ENCODE measurements at places on chromosomes 1 and 21.

GRCh38 chr1:203505526-203506204, 11.7 kb downstream of the OPTC start:
- no peak for DNase-seq

DNA sequence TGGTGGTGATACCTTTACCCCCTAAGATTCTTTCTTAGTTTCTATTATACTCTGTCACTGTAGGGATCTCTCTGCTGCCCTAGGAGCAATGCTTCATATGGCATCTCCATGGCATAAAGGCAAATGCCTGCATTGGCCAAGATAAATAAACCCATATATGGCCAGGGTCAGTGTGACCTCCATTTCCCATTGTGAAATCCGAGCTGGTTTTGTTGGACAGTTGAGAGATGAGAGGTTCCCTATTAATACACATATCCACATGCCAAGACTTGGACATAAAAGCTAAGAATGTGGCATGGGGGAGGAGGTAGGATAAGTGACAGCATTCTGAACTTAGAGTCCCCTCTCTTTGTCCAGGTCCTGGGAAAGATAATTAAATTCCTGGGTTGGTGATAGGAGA, 1.4 kb downstream of the TPM3 start:
- peak; percentile 42 for DNase-seq

GRCh38 chr1:111085676-111086075, 54.2 kb downstream of the DRAM2 start:
- DNase-seq = no peak

GRCh38 chr1:154609398-154610380, 1.7 kb upstream of the ADAR start:
- no peak for DNase-seq

GRCh38 chr1:92964998-92965397, 3.7 kb upstream of the DIPK1A start:
- DNase-seq = no peak

DNA sequence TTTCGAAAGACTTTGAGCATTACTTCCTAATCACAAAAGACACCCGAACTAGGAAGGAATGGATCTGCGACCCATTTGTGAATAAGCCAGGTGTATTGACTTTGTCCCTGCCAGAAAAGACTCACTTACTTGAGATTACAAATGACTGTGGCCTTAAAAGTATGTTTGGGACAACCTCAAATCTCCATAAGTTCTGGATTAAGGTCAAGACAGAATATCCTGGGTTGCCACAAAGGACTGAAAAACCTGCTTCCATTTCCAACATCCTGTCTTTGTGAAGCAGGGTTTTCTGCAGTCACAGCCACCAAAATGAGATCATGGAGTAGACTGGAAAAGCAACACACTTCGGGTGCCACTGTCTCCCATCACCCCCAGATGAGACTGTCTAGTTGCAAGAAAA, 537.4 kb upstream of the ZRANB2 start:
- no peak for DNase-seq

GRCh38 chr1:223524930-223525451, 131.8 kb downstream of the CCDC185 start:
- DNase-seq = no peak

DNA sequence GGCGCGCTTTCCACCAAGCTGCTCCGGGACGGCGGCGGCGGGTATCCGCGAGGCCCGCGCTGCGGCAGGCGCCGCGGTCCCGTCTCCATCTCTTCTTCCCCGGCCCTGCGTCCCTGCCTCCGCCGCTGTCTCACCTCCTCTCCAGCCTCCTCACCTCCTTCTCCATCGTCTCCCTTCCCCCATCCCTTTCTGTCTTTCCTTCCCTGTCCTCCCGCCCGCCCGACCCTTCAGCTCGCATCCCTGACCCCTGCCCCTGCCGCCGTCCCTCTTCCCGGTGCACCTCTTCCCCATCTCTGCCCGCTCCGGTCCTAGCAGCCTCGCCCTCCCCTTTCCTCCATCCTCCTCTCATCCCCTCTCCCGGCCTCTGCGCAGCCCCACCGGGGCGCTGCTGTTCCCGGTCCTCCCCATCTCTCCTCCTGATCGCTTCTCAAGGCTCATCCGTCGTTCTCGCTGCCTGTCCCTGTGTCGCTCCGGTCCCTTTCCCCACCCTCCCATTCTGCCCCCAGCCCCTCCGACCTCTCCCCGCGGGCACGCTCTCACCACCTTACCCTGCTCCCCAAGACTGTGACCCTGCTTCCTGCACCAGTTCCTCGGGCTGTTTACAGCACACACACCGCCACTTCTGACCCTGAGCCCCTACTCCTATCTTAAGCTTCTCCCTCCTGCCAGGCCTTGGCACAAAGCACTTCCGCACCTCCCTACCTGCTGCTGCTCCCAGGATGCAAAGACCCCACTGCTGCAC, 760 bp upstream of the NPHP4 start:
- DNase-seq = no peak

DNA sequence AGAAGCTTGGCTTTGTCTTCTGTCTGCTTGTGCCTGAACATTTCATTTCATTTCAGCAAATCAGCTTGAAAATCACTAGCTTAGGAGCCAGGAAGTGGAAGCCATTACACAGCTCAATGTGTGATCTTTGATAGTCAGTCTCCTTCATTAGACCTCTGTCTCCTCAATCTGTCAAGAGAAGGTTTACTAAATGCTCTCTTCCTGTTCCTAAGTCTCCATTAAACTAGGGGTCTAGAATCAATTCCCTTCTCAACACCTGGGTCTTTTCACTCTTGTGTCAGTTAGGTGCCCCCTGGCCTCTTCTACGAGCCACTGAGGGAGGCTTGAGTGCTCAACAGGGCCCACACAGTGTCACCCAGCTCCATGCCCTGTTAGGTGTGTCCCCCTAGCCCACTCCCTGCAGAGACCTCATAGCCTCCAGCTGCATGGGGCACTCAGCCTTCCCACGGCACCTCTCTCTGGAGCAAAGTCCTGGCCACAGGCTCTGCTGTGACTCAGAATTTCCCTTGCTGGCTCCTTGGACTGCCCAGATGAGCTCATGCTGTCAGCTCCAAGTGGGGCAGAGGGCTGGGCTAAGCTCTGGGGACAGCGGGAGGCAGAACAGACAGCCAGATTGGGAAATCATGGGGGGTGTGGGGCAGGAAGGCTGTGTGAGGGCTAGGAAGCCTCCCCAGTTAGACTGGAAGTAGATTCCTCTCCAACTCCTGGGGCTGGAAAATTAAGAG, 115.7 kb upstream of the IPO9 start:
- DNase-seq = peak; percentile 94

DNA sequence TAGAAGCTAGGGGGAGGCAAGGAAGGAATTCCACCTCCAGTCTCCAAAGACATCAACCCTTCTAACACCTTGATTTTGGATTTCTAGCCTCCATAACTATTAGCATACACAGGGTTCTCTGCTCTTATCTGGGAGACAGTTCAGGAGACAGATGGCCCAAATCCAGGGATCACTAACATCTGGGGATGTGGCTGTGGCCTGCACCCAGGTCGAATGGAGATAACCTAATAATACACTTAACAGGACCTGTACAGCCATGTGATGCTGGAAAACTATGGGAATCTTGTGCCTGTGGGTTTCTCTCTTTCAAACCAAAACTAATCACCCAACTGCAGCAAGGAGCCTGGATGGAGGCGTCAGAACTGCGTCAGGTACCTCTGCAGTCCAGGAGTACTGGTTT, 47.6 kb downstream of the KIAA0319L start:
- DNase-seq = no peak

DNA sequence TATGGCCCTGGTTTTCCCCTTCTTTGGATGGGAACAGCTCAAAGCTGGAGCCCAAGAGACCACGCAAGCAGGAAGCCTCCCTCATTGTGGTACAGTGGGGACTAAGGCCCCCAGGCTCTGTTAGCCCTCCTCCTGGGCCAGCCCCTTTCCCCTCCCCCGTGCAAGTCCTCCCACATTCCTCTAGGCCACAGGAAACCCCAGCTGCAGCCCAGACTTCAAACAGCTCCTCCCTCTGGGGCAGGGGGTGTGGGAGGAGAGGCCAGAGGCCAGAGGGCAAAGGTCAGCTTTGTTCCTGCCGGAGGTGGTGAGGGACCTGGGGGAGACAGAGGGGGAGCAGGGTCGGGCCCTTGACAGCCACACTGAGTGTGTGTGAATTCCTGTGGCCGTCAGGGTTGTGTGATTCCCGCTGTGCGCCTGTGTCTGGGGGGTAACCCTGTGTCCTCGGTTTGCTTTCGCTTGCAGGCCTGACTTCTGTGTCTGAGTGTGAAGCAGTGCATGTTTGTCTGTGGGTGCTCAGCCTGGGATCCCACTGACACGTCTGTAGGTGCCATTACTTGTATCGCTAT, 3.4 kb upstream of the AHDC1 start:
- DNase-seq = no peak

GRCh38 chr1:165248969-165249571, 107.4 kb downstream of the LMX1A start:
- no peak for DNase-seq

- no peak for DNase-seq
Measured at GRCh38 chr1:9324246-9325096, 31.8 kb downstream of the SPSB1 start.

GRCh38 chr1:56357927-56358690, 221.3 kb downstream of the PLPP3 start:
- no peak for DNase-seq

GRCh38 chr1:204136814-204137213, 15.0 kb downstream of the ETNK2 start:
- DNase-seq = no peak

DNA sequence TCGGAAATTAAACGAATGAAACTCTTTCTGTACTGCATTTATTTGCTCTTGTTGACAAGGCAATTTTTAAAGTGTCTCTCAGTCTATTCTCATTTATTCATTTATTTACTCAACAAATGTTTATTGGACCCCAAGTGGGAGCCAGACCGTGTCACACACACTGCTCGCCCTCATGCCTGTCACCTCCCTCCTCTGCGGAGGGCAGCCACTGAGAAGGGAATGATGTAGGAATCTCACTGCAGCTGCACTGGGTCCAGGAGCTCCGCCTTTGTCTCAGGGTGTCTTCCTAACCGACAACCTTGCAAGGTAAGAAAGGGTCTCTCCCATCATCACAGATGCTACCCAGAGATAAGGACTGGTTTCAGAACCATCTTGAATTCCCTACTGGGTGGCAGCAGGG, 14.1 kb upstream of the KLHDC7A start:
- DNase-seq = no peak

DNA sequence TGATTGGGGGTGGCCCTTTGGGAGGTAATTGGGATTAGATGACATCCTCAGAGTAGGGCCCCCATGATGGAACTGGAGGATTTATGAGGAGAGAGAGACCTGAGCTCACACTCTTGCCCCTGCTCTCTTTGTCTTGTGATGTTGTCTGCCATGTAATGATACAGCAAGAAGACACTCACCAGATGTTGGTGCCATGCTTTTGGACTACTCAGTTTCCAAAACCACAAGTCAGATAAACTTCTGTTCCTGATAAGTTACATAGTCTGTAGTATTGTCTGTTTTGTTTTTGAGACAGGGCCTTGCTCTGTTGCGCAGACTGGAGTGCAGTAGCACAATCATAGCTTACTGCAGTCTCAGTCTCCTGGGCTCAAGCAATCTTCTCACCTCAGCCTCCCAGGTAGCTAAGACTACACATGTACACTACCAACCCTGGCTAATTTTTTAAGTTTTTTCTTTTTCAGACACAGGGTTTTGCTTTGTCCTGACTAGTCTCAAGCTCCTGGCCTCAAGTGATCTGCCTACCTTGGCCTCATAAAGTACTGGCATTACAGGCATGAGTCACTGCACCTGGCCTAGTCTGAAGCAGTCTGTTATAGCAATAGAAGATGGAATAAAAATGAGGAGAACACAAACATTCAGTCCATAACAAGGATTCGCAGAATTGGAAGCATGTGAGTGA, 115.0 kb upstream of the GALNT2 start:
- DNase-seq = no peak

GRCh38 chr1:110035236-110035752, 870 bp downstream of the STRIP1 start:
- DNase-seq = no peak

- DNase-seq = no peak
Measured at GRCh38 chr1:227798078-227798802, 17.2 kb upstream of the PRSS38 start.

DNA sequence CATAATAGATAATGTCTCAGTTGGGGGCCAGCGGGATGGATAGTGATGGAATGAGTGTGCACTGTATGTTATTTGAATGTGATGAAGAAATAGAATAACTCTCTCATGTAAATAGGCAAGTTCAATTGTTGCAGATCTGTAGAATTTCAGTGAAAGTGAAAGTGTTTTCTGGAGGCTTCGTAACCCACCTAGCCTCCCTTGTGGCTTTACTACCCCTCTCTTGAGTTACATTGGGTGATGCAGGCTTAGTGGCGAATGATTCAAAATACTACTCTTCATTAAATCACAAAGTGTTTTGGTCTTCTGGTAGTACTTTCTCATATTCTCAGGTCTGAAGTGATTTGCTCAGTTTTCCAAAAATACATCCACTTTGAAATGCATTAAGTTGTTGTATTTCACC, 411.9 kb downstream of the ZP4 start:
- DNase-seq = no peak

DNA sequence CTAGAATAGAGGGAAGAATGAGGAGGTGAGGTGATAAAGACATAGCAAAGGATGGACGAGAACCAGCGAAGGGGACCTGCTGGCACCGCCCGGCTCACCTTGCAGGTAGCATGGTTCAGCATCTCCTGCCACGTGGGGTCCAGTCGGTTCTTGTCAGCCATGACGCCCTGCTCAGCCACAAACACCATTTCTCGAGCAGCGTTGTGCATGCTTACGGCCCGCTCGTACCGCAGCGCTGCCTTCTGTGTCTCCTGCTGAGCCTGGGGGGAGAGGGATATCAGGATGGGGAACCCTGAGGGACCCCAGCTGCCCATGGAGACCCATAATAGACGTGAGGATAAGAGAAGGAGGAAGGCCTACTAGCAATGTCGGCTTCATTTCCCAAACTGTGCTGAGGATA, 11.4 kb downstream of the SH3BP5L start:
- DNase-seq = no peak

DNA sequence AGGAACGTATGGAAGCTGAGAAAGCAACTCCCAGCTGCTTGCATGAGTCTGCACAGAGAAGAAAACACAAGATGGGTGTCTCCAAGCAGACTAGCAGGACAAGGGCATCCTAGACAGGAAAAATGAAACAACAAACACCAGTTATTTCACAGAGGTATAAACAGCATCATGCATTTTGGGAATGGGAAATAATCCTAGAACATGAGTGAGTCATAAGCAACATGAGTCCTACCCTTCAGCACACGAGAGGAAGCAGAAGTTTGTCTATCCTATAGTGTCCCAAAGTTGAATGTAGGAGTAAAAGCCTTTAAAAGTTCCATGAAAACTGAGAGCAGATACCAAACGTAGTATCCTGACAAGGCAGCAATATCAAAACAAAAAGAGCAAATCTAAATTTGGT, 11.3 kb upstream of the FRRS1 start:
- DNase-seq = no peak

GRCh38 chr1:208510192-208510952, 266.2 kb upstream of the PLXNA2 start:
- DNase-seq = peak; percentile 71

GRCh38 chr1:185566995-185567394, 167.2 kb upstream of the HMCN1 start:
- DNase-seq = peak; percentile 24

DNA sequence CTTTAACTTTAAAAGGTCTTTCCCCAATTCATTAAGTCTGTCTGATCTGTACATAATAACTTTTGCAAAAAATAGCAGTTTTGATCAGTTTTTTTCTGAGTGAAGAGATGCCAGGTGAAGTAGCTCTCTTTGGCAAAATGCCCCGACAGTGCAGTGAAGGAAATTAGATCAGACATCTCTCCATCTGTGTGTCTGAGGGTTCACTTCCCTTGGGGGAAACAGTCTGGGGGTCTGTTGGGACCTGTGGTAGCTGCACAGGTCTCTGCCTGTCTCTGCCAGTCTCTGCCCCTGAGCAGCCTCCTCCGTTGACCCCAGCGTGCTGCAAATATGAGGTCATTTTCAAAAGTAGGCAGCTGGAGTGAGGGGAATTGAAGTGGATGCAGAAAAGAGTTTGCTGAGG, 54.5 kb downstream of the TBCE start:
- DNase-seq = no peak

All from HTR-8/SVneo (cell line).